ENCODE measurements at places on chromosomes 3 and 15. TPM values are rescaled to one million over a fixed set of nuclear protein-coding genes. Genes with fewer than 3 reads are reported as not detected.
A peak's percentile ranks its signal among the peaks of the same experiment; 100 is the strongest.

DNA sequence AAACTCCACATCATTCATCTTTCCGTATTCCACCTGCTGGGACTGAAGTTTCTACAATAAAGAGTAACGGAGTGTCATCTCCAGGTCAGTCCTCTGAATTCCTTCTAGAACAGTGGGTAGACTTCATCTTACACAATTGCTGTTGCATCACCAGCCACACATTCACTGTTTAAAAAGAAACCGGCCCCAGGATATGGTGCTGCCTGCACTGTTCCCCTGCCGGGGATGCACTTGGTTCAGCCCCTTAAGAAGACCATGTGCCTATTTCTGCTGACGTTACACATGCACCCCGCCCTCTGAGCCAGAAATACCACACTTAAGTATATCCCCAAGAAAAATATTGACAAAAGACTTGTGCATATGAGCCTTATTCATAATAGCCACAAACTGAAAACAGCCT lies 233.4 kb downstream of the FEZF2 start:
- DNase-seq: no peak

DNA sequence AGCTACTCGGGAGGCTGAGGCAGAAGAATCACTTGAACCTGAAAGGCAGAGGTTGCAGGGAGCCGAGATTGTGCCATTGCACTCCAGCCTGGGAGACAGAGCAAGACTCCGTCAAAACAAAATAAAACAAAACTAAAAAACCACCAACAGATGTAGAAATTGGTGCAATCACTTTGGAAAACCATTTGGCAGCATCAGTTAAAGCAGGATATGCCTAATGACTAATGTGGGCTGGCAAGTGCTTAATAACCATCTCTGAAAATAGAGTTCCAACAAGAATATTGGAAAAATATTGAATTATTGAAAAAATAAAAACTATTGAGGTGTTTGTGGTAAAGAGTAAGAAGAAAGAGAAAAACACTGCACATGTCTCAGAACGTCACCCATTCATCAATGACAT lies 16.1 kb upstream of the RTP3 start:
- DNase-seq: no peak

- no peak for DNase-seq
Observed at GRCh38 chr3:100335434-100335833, 877 bp downstream of the NIT2 start.

DNA sequence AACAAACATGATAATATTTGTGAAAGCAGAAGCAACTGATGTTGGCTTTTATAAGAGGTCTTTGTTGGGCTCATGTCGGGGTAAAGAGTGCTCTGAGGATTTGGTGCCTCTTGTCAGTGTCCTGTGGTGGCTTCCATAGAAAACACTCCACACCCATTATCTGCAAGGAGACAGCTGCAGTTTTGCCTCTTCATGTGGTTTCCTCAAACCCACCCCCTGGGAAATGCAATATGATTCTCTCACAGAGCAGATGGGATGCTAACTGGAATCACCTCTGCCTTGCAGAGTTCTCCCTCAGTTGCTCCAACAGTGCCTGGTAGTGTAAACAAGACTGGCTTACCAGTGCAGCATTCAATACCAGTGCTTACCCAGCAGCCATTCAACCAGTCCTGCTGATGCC lies 771.4 kb upstream of the CFAP20DC start:
- DNase-seq: no peak

- no peak for DNase-seq
Observed at GRCh38 chr3:19688767-19689166, 245.2 kb downstream of the EFHB start.

GRCh38 chr3:115633467-115633866 lies 10.2 kb downstream of the GAP43 start:
- no peak for DNase-seq

DNA sequence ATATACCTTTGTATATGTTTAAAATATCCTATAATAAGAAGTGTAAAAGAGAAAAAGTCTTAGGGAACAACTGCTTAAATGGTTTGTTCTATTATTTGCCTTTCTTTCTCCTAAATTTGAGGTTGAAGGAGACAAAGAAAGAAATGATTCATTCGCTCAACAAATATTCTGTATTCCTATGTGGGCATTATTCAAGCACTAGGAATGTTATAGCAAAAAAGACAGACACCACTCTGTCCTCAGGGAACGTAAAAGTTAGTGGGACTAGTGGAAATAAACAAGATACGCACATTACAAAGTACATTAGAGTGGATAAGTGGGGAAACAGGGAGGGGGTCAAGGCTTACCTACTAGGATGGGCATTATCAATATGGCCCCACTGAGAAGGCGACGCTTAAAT lies 332.2 kb downstream of the LPP start:
- DNase-seq: no peak

- DNase-seq: peak; percentile 68
Observed at GRCh38 chr3:52529376-52530333, 4.0 kb downstream of the NT5DC2 start.

- no peak for DNase-seq
Observed at GRCh38 chr3:112043621-112044201, 9.2 kb downstream of the TMPRSS7 start.

DNA sequence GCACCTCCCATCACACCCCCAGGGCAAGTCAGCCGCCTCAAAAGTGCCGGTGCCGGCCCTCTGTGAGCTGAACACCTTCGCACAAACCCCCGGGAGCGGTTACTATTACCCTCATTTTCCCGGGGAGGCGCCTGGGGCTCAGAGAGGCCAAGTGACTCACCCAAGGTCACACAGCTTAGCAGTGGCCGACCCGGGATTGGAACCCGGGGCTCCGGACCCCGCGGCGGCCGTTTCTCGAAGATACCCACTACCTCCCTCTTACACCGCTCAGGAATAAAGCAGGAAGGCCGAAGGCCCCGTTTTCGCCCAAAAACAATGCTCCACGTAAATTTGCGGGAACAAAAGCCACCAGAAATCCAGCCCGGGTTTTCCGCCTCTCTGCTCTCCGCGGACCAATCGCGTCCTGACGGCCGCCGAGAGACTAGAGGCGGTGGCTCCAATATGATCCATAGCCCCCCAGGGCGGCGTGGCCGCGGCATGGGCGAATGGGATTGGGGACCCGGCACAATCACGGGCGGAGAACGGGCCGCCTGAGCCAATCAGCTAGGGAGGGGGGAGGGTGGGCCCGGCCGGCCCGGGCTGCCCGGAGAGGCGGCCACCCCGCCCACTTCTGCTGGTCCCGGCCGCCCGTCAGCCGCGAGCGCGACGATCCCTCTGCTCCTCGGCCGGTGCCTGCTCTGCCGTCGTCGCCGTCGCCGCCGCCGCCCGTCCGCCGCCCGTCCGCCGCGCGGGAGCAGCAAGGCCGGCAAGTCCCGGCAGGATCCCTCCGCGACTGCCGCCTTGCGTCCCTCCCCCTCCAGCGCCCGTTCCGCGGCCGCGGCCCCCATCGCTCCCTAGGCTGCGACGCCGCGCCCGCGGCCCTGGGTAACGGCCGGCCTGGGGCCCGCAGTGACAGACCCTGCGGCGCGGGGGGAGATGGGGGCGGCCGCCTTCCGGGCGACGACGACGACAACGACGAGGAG lies 177.0 kb downstream of the OR4M2 start:
- DNase-seq: no peak

The ANKRD34C gene
- not detected for polyA plus RNA-seq

The AEN gene
- polyA plus RNA-seq: 4.2 TPM

The IQCH gene
- 2.3 TPM for polyA plus RNA-seq

The TLR9 gene
- 0.98 TPM for polyA plus RNA-seq

The CTXND1 gene
- 0.60 TPM for polyA plus RNA-seq

All from sigmoid colon (tissue), 7 donors.